Regular cardiac myocyte (primary cell): ENCODE measurements at places on chromosomes 12 and 14. TPM values are rescaled to one million over a fixed set of nuclear protein-coding genes. Genes with fewer than 3 reads are reported as not detected.

The CLEC2A gene
- total RNA-seq = not detected in 2 replicates

The SRGAP1 gene
- total RNA-seq = 9.4 and 21.4 TPM in 2 replicates

The STAC3 gene
- total RNA-seq = 0.19 and 1.1 TPM in 2 replicates

The KLRK1 gene
- total RNA-seq = not detected in 2 replicates

The DCN gene
- 69.8 and 321 TPM in 2 replicates for total RNA-seq

The DEGS2 gene
- total RNA-seq = under 0.01 and 0.28 TPM in 2 replicates

The MED6 gene
- total RNA-seq = 30.3 and 37.8 TPM in 2 replicates

The DLGAP5 gene
- 7.0 and 53.7 TPM in 2 replicates for total RNA-seq

The STYK1 gene
- total RNA-seq = 2.0 and 4.8 TPM in 2 replicates

The RHEBL1 gene
- total RNA-seq = 0.56 and 1.2 TPM in 2 replicates

The PTPN6 gene
- total RNA-seq = under 0.01 TPM in 1 of 2 replicates, not detected in the other

The E2F7 gene
- 18.6 and 28.6 TPM in 2 replicates for total RNA-seq

The XRCC3 gene
- total RNA-seq = 2.8 and 23.4 TPM in 2 replicates

The NR1H4 gene
- 0.19 TPM in 1 of 2 replicates, not detected in the other for total RNA-seq

The ETNK1 gene
- 19.2 and 32.0 TPM in 2 replicates for total RNA-seq

The TSPAN8 gene
- 10.2 and 15.2 TPM in 2 replicates for total RNA-seq

The KRT74 gene
- total RNA-seq = not detected in 2 replicates

The FMNL3 gene
- 33.5 and 48.5 TPM in 2 replicates for total RNA-seq

The JPH4 gene
- not detected in 2 replicates for total RNA-seq

The RFX4 gene
- not detected in 2 replicates for total RNA-seq

The KRT85 gene
- not detected in 2 replicates for total RNA-seq

The IL26 gene
- under 0.01 TPM in 1 of 2 replicates, not detected in the other for total RNA-seq

The UNC79 gene
- under 0.01 and 0.28 TPM in 2 replicates for total RNA-seq

The HCAR1 gene
- 0.19 and 0.56 TPM in 2 replicates for total RNA-seq
